Large intestine (tissue), 12 donors: ENCODE measurements at places on chromosomes 2 and 18. TPM values are rescaled to one million over a fixed set of nuclear protein-coding genes. Genes with fewer than 3 reads are reported as not detected.

The RIT2 gene
- polyA plus RNA-seq: 1.9 TPM

The SERPINE2 gene
- 72.4 TPM for polyA plus RNA-seq

The EMX1 gene
- polyA plus RNA-seq: 0.22 TPM

The GALR1 gene
- 0.51 TPM for polyA plus RNA-seq

The ANKRD23 gene
- 4.2 TPM for polyA plus RNA-seq

The LIMS2 gene
- polyA plus RNA-seq: 25.0 TPM

The CPLX4 gene
- not detected for polyA plus RNA-seq

The SPEG gene
- polyA plus RNA-seq: 35.1 TPM

The GNLY gene
- 13.1 TPM for polyA plus RNA-seq

The SP9 gene
- polyA plus RNA-seq: not detected

The TNFRSF11A gene
- polyA plus RNA-seq: 21.7 TPM

The INHA gene
- polyA plus RNA-seq: 1.2 TPM

The STEAP3 gene
- polyA plus RNA-seq: 1.4 TPM

The METAP1D gene
- polyA plus RNA-seq: 11.4 TPM

The LHCGR gene
- 0.03 TPM for polyA plus RNA-seq

The ERICH2 gene
- 0.69 TPM for polyA plus RNA-seq
